ENCODE measurements at places on chromosomes 5 and 9.
A peak's percentile ranks its signal among the peaks of the same experiment; 100 is the strongest.

DNA sequence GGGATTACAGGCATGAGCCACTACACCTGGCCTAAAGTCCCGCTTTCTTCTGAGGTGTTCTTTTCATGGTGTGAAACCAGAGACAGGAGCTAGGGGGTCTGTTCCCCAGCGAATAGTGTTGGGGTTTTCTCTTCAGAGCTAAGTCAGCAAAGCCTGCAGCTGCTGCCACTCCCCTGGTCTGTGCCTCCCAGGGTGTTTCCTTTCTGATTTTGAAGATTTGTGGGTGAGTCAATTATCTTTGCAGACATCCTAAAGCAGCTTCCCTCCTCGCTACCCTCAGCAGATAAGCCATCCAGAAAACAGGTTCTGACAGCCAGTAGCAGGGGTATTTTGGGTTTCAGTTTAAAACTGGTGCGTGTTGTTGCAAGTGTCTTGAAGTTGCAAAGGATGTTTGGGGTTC is 72.0 kb upstream of the IQGAP2 start:
- DNase-seq: peak; percentile 26

GRCh38 chr9:72360324-72360723 is 4.7 kb downstream of the ZFAND5 start:
- DNase-seq: no peak

DNA sequence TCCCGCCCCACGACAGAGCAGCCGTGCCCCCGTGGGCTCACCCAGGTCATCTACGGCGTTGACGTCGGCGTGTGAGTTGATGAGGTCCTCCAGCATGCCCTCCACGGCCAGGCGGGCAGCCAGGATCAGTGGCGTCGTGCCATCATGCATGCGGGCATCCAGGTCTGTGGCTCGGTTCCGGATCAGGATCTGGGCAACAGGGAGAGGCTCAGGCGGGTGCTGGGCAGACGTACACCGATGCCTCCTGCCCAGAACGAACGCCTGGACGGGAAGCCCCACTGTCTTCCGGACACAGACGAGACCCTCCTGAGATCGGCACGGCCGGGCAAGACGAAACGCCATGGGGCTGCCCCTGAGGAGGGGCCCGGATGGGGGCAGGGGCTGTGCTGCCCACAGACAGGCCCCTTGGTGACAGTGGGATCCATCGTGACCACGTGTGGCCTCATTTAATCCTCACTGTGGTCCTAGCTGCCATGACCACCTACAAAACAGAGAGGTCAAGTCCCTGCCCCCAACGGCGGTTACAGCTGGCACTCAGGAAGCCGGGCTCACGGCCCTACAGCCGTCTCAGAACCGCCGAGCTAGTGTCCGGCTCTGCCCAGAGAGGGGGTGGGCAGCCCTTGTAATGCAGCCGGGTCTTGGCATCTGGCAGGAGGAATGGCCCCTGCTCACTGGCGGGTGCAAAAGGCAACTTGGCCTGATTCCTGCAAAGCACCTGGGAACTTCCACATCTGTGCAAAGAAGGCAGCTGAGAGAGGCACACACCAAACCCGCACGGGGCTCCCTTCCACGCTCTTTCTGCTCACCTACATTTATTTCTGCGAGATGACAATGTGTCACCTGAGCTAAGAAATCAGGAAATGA is 16.5 kb upstream of the SEC16A start:
- DNase-seq: no peak

DNA sequence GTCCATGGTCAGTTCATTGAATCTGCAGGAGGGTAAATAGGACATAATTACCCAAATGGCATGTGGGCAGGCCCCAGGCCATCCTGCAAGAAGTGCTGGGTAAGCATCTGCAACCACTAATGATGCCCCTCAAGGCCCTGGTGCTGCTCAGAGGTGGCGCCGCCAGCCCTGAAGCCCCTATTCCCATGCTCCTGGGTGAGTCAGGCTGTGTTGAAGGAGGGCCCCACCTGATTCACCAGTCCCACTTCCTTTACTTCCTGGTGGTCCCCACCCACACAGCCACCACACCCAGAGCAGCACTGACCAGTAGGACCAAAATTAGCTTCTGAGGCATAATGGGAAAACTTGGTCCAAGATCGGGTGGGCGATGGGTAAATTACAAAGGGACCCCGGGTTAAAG is 120.4 kb upstream of the SPRY4 start:
- no peak for DNase-seq

DNA sequence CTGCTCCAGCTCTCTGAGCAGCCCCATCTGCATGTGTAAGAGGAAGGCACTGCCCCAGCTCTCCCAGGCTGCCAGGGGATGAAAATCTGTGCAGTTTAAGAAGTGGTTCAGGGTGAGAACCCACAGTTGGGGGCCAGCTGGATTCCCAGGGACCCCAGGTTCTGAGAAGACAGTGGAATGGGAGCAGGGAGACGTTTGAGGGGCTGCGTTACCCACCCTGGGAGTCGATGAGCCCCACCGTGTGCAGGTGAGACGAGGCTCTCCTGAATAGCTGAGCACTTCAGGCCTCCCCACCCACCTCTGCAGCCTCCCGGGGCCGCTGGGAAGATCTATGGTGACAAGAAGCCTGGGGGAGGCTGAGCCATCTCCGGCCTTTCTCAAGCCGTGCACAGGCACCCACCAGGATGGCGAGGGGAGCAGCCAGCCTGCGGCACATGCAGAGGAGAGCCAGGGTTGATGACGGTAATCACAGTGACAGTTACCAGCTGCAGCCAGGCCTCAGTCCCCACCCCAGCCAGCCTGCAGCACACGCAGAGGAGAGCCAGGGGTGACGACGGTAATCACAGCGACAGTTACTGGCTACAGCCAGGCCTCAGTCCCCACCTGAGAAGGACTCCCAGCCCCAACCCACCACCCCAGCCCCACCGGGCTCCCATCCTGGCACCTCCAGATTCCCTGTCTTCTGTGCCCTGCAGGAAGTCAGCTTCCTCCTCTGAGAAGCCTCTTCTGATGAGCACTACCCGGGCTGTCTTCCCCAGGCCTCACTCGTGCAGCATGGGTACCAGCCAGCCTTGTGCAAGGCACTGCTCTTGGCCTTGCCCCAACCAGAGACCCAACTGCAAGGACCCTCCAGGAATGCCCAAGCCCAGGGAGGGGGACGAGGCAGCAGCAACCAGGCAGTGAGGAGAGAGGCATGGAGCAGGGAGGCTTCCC is 150.8 kb upstream of the PPP1R26 start:
- no peak for DNase-seq

DNA sequence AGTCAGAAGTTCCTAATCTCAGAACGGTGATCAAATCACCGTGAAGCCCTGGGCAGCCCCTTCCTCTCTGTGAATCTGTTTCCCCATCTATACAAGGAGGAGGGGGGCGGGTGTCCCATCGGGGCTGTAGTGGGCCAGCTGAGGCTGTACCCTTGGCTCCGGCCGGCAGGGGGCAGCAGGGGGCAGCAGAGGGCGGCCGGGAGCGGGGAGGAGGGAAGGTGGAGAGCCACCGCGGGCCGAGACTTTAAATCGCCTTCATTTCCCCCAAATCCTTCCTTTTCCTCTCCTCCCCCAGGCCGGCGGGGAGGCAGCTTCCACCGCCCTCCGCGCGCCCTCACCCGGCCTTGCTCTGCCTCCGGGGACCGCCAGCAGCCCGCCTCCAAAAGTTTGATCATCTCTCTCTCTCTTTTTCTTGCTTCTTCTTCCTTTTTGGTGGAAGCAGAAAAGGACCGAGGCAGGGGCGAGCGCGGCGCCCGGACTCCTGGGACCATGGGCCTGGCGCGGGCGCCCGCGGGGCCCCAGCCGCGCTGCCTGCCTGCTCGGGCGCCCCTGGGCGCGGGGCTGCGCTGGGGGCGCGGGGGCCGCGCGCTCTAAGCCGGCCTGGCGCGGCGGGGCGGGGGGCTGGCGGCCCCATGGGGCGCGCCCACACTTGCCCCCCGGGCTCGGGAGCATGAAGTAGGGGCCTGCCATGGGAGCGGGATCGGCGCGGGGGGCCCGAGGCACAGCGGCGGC is at the start of gene COL27A1:
TSS of gene COL27A1 (plus strand) at position 275 of the 732 bp plus-strand sequence. CDS start at position 689, 414 bp downstream.
- DNase-seq: peak; percentile 61

DNA sequence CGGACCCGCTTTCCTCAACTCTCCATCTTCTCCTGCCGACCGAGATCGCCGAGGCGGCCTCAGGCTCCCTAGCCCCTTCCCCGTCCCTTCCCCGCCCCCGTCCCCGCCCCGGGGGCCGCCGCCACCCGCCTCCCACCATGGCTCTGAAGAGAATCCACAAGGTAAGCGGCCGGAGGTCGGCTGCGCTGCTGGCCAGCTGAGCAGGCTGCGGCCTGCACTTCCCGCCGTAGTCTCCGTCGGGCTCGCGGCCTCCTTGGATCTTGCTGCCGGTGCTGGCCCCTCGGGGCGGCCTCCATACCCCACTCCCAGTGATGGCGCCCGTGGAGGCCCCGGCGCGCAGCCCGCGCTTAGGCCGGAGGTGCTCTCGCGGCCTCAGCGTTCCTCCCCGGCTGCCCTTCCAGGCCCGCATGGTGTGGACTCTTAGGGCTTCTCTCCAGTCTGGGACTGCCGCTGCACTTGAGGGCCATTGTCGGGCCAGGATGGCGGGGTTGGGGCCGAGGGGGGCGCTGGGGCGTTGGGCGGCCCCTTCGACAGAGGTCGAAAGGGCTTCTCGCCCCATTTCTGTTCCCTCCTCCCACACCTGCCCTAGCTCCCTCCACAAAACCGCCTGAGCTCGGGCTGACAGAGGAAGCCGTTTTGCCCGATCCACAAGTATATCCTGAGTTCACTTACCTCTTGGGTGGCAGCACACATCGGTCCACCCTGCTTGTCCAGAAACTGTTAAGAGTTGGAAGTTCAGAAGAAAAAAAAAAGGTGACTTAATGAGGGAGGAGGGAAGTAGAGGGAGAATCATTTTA is 714 bp downstream of the UBE2D2 start:
- peak; percentile 65 for DNase-seq

GRCh38 chr9:128821584-128822406 is 3.5 kb downstream of the ENDOG start:
- no peak for DNase-seq

DNA sequence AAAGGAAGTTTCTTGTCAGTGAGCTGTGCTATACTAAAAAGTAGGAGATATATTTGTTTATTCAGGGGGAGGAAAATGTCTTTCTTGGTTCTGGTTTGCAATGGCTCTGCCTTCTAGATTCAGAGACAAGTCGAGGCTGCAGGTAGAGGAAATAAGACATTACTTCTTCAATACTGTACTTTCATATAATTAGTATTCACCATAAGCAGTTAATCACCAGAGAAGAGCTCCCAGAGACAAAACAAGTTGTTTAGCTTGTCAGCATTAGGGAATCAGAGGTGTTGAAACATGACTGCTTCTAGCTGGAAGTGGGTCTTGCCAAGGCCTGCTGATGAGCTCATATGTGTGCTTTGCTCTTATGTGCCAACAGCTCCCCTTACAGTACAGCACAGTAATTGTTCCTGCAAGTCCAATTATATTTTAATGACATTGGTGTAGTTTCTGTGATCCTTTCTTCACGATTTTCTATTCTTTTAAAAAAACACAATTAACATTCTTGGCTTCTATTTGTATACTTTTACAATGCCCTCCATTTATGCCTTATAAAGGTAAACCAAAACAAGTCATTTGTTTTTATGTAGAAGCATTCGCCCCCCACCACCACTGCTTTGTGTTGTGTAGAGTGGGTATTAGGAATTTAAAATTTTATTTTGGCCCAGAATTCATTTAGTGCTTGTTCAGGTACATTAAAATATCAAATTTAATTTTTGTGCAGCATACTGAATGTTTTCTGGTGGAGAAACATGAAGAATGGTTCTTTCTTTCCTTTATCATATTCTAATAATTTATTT is 112.2 kb downstream of the RPS23 start:
- peak; percentile 85 for DNase-seq

DNA sequence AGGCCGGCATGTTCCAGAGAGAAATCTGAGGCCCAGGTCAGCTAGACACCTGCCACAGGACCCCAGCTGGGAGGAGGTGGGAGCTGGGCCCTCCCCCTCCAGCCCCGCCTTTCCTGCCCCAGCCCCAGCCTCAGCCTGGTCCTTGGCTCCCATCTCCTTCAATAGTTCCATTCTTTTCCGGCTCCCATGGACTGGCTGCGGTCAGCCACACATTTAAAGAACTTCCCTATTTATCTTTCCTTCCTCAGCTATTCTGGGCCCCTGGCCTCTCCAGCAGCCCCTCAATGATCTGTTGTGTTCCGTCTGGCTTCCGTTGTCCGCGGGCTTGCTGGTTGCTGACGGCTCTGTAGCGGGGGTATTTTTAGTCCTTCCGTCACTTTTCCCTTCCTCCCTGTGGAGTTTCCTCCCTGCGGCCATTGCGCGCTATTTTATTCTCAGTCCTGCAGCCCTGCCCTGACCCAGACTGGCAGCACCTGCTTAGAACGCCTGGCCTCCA is 73.8 kb downstream of the AMBP start:
- no peak for DNase-seq

- no peak for DNase-seq
These were observed 91.0 kb upstream of the JAK2 start for GRCh38 chr9:4894076-4894475.

DNA sequence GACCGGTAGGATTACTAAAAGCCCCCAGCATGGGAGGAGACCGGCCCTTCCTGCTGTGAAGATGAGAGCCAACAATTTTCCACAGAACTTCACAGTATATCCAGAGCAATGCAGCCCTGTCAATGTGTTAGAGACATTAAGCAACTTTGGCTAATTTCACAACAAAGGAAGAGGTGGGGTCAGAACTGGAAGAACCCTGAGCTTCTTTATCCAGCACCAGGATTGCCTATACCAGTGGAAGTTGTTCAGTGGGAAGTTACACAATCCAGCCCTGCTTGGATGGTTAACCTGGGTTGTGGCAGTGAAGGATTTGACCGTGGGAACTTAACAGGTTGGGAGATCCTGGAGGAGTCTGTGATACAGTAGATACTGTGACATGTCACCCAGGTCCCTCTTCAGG is 197.0 kb downstream of the FBN2 start:
- no peak for DNase-seq

GRCh38 chr5:58025809-58026208 is 434.1 kb downstream of the PLK2 start:
- DNase-seq: no peak

DNA sequence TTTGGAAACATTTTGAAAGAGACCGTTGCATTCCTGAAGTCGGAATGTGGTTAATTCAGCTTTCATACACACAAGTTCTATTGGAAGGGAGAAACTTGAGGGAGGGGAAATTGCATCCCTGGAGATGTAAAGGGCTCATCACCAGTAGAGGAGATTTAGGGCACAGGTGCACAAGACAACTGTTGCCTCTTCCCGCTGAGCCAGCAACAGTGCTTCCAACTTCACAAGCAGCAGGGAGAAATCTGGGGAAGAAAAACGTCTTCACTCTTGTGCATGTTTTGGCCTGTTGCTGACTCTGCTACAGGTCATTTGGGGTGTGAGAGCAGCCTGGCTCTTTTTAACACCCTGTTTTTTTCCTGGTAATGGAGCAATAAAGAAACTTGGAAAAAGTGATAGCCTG is 277.9 kb downstream of the GAS1 start:
- no peak for DNase-seq

DNA sequence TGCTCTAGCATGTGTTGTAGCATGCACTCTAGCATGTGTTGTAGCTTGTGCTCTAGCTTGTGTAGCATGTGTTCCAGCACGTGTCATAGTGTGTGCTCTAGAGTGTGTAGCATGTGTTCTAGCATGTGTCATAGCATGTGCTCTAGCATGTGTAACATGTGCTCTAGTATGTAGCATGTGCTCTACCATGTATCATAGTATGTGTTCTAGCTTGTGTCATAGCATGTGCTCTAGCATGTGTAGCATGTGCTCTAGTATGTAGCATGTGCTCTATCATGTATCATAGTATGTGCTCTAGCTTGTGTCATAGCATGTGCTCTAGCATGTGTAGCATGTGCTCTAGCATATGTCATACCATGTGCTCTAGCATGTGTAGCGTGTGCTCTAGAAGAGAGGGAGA is 255.3 kb downstream of the ICE1 start:
- DNase-seq: no peak

Data from GM12865 (cell line).